ENCODE measurements at places on chromosomes 11 and 22.
A peak's percentile ranks its signal among the peaks of the same experiment; 100 is the strongest.

DNA sequence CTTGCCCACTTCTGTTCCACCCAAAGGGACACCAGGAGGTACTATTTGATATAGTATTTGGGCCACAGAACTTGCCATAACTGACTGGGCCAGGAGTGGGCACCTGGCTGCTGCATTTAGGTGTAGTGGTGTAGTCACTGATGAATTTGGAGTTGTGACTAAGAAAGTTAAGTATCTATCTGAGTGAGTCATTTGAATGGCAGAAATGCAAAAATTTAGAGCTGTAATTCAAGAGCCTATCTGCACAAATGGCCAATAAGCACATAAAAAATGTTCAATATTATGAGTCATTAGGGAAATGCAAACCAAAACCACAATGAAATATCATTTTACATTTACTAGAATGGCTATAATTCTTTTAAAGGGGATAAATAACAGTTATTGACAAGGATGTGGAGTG, 14.7 kb downstream of the GLYATL2 start:
- DNase-seq, result no peak

GRCh38 chr11:9740202-9740883, 76.5 kb downstream of the SWAP70 start:
- no peak for DNase-seq

- DNase-seq, result no peak
Observed at GRCh38 chr22:33326540-33327295, 268.5 kb upstream of the SYN3 start.

GRCh38 chr11:43377389-43377788, 18.7 kb downstream of the TTC17 start:
- DNase-seq, result no peak

DNA sequence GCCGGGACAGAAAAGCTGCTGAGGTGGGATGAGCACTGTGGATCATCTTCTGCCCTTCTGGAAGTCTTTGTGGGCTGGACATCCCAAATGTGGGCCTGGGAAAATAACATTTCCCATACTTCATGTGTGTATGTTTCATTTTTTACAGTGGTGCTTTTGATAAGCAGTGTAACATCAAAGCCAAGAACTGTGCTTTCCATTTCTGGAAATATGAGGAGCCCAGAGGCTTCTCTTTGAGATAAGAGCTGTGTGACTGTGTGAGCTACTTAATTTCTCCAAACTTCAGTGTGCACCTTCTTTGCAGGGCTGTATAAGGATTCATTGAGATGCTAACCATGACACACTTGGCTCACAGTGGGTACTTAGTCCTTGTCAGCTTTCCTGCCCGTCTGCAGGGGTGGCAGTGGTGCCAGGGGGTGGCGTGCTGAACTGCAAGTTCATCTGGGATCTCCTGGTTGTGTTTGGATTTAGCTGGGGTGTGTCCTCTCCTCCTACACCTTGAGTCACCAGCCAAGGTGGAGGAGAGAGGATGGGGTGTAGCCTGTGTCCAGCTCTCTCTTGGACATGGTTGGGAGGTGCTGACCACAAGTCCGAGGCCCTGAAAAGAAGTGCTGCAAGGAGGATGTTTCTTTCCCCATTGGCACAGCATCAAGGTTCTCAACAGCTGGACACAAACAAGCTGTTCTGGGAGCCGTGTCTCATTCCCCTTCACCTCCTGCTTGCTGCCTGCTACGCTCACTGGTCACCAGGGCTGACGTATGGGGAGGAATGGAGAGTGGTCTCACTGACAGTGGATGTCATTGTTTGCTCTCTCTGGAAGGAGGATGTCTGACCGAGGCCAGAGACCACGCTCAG, 139.4 kb downstream of the TEAD1 start:
- no peak for DNase-seq

GRCh38 chr11:60175860-60176275, 7.0 kb downstream of the MS4A6A start:
- no peak for DNase-seq

- no peak for DNase-seq
Observed at GRCh38 chr11:134489728-134490127, 77.7 kb upstream of the B3GAT1 start.

DNA sequence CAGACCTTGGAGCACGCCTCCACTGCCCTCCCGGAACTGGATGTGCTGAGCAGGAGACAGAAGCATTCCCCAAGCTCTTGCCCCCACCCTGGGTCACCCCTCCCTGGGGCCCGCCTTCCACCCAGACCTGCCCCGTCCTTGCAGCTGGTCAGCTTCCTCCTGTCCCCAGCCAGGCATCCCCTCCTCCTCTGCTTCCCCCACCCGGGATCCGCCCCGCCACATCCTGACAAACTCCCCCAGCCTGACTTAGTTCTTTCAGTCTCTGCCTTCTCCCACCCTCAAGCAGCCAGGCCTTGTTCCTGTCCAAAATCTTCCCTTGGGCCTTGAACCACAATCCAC, 1.1 kb upstream of the PLXNB2 start:
- DNase-seq, result no peak

DNA sequence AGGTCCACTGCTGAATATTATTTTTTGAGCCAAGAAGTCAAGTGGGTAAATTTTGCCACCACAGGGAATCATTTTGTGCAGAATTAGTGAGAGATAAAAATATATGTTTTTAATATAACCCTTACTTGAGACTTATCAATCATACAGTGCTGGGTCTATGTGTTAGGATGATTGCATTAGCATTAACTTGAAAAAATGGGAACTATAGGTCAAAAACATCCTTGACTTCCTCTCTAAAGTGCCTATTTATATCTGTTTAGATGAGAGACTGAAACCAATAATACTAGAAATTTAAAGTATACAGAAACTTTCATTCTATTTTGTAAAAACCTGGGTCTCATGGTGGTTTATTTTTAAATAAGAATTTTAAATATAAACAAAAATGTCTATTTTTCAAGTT, 65.1 kb upstream of the CARD18 start:
- DNase-seq, result no peak

DNA sequence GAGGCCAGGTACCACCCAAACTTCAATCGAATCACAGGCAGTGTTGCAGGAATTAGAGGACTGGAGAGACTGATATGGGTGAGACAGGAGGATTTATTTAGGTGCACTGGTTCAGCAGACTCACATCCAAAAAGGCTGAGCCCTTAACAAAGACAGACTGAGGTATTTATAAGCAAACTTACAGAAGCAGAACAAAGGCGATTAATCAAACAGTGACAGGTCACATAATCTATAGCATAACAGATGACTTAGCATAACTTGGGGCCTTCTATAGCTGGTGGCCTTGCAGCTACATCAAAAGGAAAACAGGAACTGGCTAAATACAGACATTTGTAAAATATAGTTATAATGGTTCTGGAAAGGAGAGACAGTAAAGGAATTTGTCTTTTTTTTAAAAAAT, 2.1 kb downstream of the APOBEC3B start:
- DNase-seq, result no peak

DNA sequence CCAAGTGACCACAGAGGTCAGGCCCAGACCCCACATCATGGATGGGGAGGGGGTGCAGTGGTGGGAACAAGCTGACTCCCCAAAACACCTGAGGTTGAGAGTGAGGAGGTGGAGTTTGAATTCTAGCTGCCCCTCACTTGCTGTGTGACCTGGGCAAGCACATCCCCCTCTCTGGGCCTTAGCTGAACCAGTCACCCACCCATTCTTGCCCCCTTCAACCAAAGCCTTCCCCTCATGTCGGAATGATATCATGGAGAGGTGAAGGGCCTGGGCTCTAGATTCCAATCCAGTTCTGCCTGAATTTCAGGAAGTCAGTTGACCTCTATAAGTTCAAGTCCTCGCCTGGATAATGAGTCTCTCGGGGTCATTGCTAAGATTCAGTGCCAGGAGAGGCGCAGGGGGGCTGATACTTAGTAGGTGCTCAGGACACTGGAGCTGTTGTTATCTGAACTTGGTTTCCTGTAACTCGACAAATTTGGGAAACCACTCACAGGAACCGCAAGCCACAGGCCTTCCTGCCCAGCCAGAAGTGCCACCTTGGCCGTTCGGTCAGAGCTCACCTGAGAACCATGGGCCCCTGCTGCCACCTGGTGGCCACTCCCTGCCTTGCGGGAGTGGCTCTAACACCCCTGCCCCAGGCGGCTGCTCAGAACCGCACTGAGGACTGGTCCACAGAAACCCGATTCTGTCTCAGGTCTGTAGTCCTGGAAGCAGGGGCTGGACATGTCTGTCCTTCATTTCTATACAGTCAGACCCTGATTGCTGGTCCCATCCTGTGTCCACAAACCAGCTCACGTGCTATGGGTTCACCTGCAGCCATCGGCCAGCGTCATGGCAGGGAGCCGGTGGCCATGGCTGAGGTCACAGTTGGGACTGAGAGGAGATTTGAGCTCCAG, 6.9 kb downstream of the CDC42EP1 start:
- peak; percentile 87 for DNase-seq

DNA sequence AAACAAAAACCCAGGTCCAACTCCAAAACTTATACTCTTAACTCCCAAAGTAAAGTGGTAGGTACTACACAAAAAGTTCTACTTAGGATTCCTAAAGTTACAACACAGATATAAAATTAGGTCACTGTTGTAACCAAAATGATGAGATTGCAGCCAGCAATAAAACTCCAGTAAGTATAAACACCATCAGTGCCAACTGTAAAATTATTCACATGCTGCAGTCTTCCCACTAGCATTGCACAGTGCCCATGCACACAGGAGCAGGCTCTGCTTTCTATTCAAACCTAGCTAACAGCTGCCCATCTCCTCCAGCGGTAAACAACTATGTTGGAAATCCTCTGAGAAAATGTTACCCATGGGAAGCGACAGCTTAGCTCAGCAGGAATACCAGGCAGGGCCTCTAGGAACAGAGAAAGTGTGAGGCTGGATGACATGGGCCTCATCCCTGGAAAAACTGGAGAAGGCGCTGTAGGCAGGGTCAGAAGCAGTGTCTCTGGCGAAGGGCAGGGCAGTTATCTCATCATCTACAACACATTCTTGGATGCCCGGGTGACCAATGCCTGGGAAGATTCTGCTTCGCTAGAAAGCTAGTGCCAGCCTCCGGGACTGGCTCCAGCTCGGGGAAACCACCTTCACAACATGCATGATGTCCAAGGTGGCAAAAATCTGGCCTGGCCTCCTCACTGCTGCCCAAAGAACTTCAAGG, 9.1 kb downstream of the CPT1A start:
- DNase-seq, result no peak

- DNase-seq, result no peak
Observed at GRCh38 chr11:70233511-70233934, 30.4 kb downstream of the FADD start.

GRCh38 chr11:84865791-84866535, 761.2 kb downstream of the DLG2 start:
- no peak for DNase-seq

DNA sequence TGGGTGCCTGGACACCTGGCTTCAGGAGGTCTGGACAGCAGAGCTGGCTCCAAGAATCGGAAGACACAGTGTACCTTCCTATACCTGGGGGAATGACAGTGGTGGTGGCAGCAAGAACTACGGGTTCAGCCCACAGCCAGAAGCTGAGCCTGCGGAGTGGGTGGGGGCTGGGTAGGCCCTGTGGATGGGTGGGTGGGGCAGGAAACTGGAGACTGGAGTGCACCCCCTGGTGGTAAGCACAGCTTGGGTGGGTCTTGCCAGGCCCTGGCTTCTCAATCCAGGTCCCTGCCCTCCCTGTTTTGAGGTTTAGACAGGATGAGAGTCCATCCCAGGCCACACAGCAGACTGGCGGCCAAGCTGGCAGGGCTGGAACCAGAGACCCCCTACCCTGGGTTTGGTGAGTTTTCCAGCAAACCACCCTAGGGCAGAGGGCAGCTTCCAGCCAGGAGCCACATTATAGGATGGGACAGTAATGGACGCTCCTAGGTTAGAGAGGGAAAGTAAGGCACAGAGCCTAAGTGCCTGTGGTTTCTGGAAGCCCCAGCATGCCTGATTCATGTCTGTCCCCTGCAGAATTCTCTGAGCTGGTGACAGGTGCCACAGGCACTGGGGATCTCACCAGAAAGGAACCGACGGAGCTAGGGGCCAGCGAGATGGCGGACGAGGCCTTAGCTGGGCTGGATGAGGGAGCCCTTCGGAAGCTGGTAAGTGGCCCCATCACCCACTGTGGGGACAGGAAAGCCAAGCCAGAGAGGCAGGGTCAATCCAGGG, 1.7 kb downstream of the SMTN start:
- peak; percentile 23 for DNase-seq

- no peak for DNase-seq
Observed at GRCh38 chr11:3796801-3797328, 489 bp downstream of the NUP98 start.

- no peak for DNase-seq
Observed at GRCh38 chr11:124899383-124900145, 1.9 kb upstream of the ROBO4 start.

DNA sequence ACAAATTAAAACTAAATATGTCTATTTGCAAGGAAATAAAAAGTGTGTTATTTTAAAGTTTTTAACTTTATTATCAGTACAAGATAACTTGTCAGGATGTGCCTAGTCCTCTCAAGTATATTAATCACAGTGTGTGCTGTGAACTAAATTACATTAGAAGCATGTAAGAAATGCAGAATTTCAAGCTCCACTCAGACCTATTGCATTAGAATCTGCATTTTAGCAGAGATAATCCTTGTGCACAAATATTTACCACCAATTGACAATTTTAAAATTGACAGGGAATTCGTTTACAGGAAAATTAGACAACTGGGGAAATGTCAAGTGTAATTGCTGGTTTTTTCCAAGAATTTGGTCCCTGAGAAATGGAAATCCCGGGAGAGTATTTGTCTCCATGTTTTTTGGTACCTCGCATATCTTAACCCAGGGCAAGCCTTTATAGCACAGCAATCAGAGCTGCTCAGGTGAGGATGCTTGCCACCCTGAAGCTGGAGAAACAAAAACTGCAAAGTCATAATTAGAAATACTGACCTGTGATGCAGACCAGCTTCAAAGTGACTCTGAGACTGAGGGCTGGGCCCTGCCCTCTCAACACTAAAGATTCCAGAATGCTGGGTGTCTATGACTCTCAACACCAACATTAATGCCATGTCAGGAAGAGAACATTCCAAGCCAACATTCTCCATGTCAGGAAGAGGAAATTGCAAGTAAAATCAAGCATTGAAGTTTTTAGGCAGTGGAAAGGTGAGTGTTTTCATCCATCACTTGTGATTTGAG, at the start of gene OR8G1:
OR8G1 (plus strand) TSS at position 475 of the 777 bp plus-strand sequence. CDS start 8,581 bp downstream, outside the sequence.
- no peak for DNase-seq

DNA sequence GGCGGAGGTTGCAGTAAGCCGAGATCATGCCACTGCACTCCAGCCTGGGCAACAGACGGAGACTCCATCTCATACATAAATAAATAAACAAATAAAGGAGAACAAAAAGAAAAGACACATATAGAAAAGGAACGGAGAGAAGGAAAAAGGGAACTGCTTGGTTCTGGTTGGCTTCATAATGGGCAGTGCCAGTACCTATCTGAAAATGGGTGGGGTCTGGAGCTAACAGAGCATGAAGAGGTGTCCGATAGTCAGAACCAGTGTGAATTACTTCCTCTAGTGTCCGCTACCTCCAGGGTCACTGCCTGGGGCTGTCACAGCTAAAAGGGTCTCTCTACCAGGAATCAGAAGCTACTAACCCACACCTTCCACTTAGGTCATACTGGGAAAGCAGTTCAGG, 27.2 kb upstream of the TTC28 start:
- DNase-seq, result no peak

GRCh38 chr22:49046546-49047361, 780.9 kb downstream of the BRD1 start:
- no peak for DNase-seq
